ENCODE measurements at places on chromosomes 5 and 9. TPM values are rescaled to one million over a fixed set of nuclear protein-coding genes. Genes with fewer than 3 reads are reported as not detected.

DNA sequence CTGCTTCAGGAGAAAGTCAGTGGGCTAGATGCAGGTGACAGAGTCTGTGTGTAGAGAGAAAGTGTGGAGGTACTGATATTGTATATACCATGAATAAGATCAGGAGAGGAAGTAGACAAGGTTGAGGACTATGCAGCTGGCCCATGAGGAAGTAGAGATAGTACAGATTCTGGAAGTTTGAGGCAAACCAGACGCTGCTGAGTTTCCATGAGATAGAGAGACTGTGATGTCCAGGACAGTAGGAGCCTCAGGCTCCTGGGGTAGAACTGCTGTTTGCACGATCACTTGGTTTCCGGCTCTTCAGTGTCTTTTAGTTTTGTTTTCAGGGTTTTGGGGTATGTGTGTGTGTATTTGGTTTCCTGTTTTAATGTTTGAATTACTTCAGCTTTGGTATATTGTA lies 13.6 kb downstream of the OTULINL start:
- DNase-seq = no peak

DNA sequence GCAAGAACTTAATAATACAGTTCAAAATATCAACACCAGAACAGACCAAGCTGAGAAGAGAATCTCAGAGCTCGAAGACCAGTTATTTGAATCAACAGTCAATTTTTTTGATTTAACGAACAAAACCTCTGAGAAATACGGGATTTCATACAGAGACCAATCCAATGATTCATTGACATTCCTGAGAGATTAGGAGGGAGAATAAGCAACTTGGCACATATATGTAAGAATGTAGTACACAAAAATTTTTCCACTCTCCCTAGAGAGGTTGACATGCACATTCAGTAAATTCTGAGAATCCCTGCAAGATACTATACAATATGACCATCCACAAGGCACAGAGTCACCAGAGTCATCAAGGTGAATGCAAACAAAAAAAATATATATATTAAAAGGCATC lies 1577.3 kb upstream of the C9orf72 start:
- DNase-seq = no peak

DNA sequence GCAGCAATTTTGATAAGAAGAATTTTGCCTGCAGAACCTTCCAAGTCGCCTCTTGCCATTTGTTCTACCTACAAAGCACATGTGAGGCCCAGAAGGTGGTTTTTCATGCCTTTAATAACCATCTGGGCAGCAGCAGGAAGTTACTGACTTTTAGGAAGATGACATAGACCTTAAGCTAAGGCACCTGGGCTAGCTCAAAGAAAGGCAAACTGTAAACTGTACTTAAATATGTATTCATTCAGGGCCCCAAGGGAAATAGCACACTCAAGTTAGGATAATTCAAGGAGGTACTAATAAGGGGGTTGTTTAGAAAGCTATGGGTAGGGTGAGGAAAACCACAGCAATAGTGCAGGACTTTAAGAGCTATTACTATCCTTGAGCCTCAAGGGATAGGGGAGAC lies 57.3 kb upstream of the HSPB3 start:
- DNase-seq = no peak

DNA sequence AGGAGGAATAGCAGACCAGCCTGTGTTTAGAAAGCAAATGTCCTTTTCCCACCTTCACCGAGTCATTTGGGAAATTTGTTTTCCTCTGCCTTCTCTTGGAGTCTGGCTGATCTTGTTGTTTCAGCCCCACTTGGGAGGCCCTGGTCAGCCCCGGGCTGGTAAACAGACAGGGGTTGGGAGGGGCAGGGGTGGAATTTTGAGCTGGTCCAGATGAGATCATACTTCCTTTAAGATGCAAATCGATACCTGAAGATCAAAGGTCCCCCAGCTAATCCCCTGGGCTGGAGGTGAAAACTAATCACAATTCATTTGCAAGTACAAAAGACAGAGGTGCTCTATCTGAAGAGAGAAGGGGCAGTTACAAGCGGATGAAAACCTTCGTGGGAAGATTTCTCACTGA lies 118.4 kb downstream of the PAPPA start:
- no peak for DNase-seq

DNA sequence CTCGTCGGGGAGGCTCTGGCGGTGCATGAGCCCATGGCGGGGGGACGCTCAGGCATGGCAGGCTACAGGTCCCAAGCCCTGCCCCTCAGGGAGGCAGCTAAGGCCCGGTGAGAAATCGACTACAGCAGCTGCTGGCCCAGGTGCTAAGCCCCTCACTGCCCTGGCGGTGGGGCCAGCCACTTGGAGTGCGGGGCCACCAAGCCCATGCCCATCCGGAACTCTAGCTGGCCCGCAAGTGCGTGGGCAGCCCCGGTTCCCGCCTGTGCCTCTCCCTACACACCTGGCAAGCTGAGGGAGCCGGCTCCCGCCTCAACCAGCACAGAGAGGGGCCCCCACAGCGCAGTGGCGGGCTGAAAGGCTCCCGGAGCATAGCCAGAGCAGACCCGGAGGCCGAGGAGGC lies 1896.9 kb upstream of the CDH6 start:
- peak; percentile 68 for DNase-seq

- no peak for DNase-seq
These were observed 92.8 kb downstream of the SNX18 start for GRCh38 chr5:54610197-54610944.

- no peak for DNase-seq
These were observed 40.4 kb downstream of the ADAMTS2 start for GRCh38 chr5:179304871-179305270.

DNA sequence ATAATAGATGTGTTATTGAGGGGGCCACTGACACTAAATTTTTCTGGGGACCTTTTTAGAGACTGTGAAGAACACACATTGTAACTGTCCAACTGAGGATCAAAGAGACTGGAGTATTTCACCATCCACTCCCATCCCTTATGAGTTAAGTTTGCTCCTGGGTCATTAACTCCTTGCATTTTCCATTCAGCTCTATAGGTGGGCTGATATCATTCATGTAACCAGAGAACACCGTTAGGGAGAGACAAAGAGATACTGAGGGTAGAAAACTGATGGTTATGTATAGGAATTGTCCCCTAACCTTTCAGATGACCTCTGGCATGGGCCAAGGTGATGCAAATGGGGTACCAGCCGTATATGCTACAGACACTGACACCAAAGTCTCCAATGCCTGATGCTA lies 142.4 kb upstream of the TLR4 start:
- DNase-seq = no peak

GRCh38 chr9:35754264-35754663 lies at the start of gene MSMP:
Gene MSMP, minus strand, starts transcription at chr9:35754276. Its CDS starts 147 bp downstream, at chr9:35754129.
- peak; percentile 58 for DNase-seq

GRCh38 chr9:15139469-15139868 lies 167.5 kb downstream of the TTC39B start:
- DNase-seq = no peak

DNA sequence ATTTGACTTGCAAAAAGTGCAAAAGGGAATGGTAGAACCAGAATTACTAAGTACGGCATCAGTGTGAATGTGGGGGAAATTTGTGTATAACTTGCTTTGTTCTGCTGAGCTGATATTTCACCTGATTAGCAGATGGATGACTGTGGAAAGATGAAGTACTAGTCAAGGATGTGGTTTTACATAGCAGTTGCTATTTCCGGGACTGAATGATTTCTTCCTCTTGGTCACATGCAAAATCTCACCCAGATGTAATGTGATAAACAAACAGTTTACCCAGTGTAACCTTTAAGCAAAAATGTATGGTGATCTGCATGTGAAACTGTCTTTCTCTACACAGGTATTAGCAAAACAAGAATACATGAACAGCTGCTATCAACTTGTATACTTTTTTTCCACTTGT lies 46.1 kb downstream of the DCP2 start:
- DNase-seq = no peak

GRCh38 chr9:111959468-111960359 lies 63.1 kb downstream of the UGCG start:
- no peak for DNase-seq

DNA sequence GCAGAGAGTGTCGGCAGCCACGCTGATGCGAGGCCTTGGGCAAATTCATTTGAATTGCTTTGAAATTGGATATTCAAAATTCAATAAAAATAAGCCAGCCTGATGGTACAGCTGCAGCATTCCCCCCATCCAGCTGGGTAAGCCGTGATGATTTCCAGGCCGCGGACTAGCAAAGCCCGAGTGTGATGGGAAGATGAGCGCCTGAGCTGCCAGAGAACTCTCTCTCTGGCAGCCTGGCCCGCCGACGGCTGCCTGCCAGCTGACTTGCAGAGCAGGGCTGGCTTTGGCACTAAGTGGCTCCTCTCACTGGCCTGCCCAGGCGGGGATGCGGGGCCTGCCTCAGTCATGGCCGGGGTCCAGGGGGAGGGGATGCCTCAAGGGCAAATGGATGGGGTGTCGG lies 268.3 kb upstream of the WWC1 start:
- no peak for DNase-seq

DNA sequence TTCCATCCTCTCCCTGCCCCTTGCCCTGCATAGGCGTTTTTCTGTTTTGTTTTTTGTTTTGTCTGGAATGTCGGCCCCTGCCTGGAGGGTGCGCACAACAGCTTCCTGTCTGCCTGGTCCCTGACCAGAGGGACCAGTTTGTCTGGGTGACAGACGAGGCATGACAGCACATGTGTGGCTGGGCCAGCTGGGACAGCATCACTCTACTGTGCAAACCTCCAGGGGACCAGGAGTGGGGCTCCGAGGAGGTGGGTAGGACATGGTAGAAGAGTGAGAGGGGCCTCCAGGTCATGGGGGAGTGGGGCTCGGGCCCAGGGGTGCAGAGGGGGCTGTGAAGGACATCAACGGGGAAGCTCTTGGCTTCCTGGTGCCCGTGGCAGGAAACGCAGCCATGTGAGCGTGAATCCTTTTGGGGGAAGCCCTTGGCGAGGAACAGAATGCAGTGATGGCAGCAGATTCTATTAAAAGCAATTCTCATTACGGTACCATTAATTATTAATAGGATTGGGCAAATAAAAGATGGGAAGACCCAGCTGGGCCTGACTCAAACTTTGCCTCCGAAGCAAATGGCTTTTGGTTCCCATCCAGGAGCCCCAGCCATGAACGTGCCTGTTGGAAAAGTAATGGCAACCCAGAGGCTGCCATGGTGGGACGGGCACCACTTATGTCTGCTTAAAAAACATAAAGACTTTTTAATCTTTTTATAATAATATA lies 184.4 kb upstream of the IER5L start:
- DNase-seq = no peak

GRCh38 chr9:33172256-33173238 lies 5.4 kb upstream of the B4GALT1 start:
- DNase-seq = no peak

- peak; percentile 88 for DNase-seq
These were observed 182.7 kb downstream of the GNAQ start for GRCh38 chr9:77848897-77849296.

GRCh38 chr9:73121375-73121935 lies 30.2 kb upstream of the ANXA1 start:
- no peak for DNase-seq

- no peak for DNase-seq
These were observed 803.0 kb upstream of the ZNF608 start for GRCh38 chr5:125549322-125549911.

DNA sequence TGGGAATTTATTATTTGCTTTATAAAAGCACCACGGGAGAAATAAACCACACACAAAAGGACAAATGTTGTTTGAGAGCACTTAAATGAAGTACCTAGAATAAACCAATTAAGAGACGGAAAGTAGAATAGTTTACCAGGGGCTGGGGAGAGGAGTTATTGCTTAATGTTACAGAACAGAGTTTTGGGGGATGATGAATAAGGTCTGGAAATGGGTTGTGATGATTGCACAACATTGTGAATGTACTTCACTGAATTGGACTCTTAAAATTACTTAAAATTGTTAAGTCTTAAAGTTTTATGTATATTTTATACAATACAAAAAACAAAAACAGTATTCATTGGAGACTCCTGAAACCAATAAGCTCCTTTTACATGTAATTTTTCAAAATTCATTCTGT lies 1.5 kb downstream of the ZBTB43 start:
- no peak for DNase-seq

GRCh38 chr9:129137292-129138143 lies 26.3 kb downstream of the PTPA start:
- DNase-seq = no peak

GRCh38 chr5:3905031-3905430 lies 309.4 kb downstream of the IRX1 start:
- DNase-seq = no peak

- no peak for DNase-seq
These were observed 97.1 kb upstream of the IFNE start for GRCh38 chr9:21579247-21579671.

- DNase-seq = peak; percentile 59
These were observed 87.6 kb upstream of the COL5A1 start for GRCh38 chr9:134553996-134554372.

GRCh38 chr5:171386006-171386671 lies 1.5 kb upstream of the NPM1 start:
- DNase-seq = peak; percentile 41

- no peak for DNase-seq
These were observed 2.9 kb upstream of the RBM22 start for GRCh38 chr5:150703762-150704161.

- no peak for DNase-seq
These were observed 19.1 kb downstream of the NNT start for GRCh38 chr5:43622074-43622473.

GRCh38 chr5:112604732-112605630 lies 132.7 kb upstream of the APC start:
- DNase-seq = no peak

GRCh38 chr5:180790020-180790419 lies 12.6 kb downstream of the MGAT1 start:
- peak; percentile 71 for DNase-seq

DNA sequence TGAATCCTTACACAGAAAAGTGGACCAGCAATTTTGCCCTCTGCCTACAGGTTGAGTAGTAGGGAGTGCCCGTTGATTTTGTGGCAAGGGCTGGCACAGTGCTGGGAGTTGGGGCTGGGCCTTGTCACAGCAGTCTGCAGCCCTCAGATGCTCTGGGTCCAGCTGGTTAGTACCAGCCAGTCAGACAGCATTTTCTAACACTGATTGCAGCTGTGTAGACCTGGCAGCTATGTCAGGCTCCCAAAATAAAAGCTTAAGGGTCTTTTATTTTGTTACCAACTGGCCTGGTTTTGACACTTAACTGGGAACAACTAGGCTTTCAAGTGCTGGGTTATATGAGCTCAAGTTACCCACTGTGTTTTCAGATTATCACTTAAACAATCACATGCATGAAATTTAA lies 57.7 kb downstream of the MAT2B start:
- no peak for DNase-seq

DNA sequence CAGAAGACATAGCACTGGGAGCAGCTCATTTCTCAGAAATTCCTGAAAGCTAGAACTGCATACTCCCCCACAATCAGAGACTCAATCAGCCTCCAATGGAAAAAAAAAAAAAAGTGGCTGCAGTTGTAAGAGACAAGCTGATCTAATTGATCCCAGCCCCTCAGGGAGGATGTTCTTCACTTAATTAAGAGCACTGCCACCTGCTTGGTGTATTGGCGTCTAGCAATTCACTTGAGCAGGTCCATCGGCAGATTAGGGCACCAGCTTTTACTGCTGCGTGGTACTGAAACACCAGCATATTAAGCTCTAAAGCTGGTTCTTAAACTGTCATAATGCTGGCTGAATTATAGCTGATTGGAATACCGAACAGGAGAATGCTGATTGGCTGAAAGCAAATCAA lies 1890.1 kb upstream of the WWC1 start:
- no peak for DNase-seq

FAM78A gene
- 4.1 TPM for total RNA-seq

SPATA6L gene
- total RNA-seq = 3.7 TPM

MARCHF11 gene
- total RNA-seq = not detected

ANKRD34B gene
- total RNA-seq = not detected

ACOT12 gene
- 0.14 TPM for total RNA-seq

GARIN3 gene
- total RNA-seq = not detected

FCN2 gene
- not detected for total RNA-seq

MOB3B gene
- total RNA-seq = 3.2 TPM

C5orf58 gene
- not detected for total RNA-seq

Measured in posterior vena cava (tissue), 2 donors.